Stimulated activated CD8-positive, alpha-beta memory T cell treated with anti-CD3 and anti-CD28 coated beads, Interleukin-2, amount 100 ng/mL, for 1 hour (primary cell): ENCODE measurements at places on chromosomes 1 and 21.

GRCh38 chr1:44932151-44932550, 54.2 kb downstream of the EIF2B3 start:
- no peak for DNase-seq

DNA sequence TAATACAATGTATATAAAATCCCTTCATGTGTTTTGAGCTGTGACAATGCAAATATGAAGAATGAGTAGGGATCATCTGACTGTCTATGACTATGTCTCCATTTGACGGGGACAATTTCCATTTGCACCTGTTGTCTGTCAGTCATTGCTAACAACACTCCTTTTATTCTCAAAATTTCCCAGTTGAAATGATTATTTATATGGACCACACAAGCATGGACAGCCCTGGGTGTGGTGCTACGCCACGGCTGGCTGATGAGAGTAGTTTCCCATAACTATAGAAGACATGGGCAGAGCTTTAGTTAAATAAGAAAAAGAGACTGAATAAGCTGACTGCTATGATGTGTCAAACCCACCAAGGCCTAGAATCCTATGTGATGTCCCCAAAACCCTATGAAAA, 135.8 kb downstream of the MAP3K21 start:
- DNase-seq, result no peak

DNA sequence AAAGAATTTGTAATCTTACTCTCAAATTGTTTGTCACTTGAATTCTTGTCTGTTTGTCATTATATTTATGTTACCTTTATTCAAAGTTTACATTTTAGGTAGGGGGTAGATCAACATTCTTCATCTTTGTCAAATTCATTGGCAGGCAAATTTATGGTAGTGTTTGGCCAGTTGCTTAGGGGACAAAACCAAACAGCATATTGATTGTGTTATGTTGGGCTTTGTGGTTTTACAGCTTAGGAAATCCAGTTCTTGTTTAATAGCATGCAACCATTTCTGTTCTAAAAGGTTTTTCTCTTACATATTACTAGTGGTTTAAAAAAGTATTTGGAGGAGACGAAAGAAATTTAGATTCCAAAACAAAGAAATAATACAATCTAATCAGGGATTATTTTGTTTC, 91.4 kb downstream of the HMCN1 start:
- DNase-seq, result no peak

DNA sequence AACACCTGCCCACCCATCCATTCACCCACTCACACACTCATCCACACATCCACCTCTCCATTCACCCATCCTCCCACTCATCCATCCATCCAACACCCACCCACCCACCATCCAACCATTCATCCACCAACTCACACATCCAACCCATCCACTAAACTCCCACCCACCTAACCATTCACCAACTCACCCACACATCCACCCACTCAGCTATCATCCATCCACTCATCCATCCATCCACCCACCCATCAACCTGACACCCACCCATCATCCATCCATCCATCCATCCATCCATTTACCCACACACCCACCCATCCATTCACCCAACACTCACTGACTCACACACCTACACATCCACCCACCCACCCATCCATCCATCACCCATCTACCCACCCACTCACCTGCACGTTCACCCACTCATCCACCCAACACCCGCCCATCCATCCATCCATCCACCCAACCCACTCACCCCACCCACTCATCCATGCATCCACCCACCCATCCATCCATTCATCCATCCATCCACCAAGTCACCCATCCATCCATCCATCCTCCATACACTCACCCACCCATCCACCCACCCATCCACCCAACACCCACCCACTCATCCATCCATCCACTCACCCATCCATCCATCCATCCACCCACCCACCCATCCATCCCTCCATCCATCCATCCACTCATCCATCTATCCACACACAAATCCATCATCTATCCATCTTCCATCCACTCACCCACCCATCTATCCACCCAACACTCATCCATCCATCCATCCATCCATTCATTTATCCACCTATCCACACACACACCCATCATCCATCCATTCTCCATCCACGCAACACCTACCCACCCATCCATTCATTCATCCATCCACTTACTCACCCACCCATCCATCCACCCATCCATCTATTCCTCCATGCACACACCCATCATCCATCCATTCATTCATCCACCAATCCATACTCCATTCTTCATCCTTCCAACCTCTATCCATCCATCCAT, 17.4 kb upstream of the PRDM16 start:
- no peak for DNase-seq

GRCh38 chr1:5098981-5099385, 444.6 kb downstream of the AJAP1 start:
- DNase-seq, result no peak

DNA sequence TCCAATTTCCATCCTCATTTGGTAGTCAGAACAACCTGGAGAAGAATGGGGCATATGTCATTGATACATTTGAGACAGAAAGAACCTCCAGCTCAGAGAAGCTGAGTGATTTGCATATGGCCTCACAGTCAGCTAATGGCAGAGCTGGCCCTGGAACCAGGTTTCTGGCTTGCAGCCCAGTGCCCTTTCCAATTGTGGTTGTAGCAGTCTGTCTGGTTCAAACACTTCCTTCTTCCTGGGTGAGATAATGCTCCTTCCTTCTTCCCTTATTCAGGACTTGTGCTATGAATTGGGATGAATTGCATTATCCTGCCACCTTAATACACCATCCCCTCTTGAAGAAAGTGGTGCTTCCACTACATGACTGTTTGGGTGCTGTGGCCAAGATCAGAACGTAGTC, 24.2 kb downstream of the SLC5A9 start:
- DNase-seq, result no peak

GRCh38 chr1:61140778-61141177, 58.4 kb downstream of the NFIA start:
- DNase-seq, result no peak

DNA sequence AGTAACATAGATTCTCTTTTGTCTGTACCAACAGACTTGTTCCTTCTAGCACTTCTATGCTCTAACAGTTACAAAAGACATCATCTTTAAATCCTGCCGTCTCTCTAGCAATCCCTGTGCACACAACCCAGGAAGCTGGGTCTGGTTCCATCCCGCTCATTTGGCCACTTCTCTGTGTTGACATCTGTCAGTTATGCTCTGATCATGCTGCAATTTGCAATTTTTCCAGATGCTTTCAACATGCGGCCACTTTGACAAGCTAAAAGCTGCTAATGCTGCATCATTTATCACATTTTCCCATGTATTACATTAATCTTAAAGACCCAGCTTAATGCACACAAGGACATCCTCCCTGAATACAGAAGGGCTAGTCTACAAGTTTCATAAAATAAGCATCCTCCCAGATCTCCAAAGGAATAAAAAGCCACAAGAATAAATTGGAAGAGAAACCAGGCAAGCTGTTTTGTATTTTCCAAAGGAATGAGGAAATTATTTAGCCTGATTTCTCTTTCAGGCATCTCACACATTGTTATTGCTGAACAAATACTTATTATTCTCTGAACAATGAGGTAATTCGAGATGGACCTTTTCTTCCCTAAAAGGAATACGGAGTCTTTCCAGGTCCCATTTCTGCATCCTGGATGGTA, 19.0 kb upstream of the LRRC52 start:
- DNase-seq, result no peak
